Activated CD4-positive, alpha-beta T cell treated with anti-CD3 and anti-CD28 coated beads, Interleukin-2, amount 10 ng/mL, durations not matched to agents 7 days and 5 days (primary cell): ENCODE measurements at places on chromosomes 1 and 21. TPM values are rescaled to one million over a fixed set of nuclear protein-coding genes. Genes with fewer than 3 reads are reported as not detected.

DNA sequence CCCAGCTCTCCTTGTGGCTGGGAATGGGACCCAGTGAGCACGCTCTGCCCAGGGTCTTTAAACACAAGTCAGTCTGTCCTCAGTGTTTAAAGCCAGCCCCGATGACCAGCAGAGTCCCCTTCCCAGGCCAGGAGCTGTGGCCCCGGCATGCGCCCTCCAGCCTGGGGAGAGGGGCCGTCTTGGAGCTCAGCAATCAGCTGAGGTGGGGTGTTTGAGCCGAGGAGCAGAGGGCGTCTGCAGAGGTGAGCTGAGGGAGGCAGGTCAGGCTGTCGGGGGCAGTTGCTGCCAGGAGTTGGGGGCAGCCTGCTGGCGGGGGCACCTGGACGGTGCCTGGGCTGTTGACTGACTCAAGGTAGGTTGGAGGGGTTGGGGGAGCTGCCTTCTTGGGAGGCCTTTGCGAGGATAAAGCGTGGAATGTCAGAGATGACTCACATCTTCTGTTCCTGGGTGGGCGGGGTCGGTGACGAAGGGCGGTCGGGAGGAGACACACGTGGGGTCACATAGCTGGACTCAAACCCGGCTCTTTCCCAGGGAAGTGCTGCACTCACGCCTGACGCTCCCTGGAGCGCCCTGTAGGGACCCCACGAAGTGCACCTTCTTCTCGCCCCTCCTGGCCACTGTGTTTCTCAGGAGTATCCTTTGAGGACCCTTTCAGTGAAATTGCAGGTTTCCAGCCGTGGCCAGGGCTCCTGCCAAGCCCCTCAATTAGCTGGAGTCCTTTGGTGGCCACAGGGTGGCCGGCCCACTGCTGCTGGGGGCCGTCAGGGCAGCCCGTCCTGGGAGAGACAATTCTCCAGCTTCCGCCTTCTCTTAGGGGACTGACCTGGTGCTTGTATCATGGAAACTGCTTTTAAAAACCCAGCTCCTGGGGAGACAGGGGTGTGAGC is 86.2 kb downstream of the SIK1 start:
- H3K36me3 ChIP-seq = peaks cover 6% of the 10 kb centered on the region
- no peak for DNase-seq
- peaks cover 8% of the 10 kb centered on the region for H3K4me1 ChIP-seq

DNA sequence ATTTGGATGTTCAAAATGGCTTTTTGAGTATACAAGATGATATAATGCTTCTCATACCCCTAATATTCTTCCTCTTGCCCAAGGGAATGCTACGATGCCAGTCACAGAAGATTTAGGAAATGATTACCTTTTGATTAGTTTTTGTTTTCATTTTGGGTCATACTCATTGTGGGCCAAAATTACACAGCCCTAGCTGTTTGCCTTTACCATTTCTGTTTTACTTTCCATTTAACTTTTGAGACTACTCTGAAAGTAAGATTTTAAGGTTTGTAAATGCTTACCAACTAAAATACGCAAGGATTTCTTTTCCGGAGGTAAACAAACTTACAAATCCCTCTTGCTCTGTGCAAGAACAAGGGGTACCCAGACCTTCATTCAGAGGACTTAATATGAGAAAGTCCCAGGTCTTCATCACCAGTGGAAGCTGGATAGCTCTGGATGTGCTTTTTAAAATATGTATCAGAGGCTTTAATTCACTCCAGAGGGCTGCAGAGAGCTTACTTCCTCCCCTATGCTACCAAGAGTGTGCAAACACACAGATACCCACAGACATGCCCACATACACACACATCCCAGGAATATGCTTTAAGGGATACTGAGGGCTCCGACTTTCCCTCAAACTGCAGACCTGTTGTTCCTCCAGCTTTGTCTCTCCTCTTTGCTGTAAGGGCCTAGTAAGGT is 631.4 kb downstream of the SMYD3 start:
- no peaks in the 10 kb centered on the region for H3K36me3 ChIP-seq
- DNase-seq = no peak
- H3K4me3 ChIP-seq = no peak overlapping the region
- H3K4me1 ChIP-seq = no peaks in the 10 kb centered on the region
- H3K27ac ChIP-seq = no peak overlapping the region
- no peaks in the 10 kb centered on the region for H3K27me3 ChIP-seq

DNA sequence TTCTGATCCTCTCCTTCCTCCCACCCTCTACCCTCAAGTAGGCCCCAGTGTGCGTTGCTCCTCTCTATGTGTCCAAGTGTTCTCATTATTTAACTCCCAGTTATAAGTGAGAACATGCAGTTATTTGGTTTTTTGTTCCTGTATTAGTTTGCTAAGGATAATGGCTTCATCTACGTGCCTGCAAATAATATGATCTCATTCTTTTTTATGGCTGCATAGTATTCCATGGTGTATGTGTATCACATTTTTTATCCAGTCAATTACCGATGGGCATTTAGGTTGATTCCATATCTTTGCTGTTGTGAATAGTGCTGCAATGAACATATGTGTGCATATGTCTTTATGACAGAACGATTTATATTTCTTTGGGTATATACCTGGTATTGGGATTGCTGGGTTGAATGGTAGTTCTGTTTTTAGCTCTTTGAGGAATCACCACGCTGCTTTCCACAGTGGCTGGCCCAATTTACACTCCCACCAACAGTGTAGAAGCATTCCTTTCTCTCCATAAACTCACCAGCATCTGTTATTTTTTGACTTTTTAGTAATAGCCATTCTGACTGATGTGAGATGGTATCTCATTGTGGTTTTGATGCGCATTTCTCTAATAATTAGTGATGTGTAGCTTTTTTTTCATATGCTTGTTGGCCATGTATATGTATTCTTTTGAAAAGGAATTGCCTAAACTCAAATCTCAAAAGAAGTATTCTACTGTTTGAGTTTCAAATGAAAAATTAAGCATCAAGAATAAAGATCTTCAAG is 116.9 kb downstream of the ETS2 start:
- no peak for DNase-seq
- H3K27ac ChIP-seq = no peak overlapping the region
- no peak overlapping the region for H3K4me3 ChIP-seq
- H3K27me3 ChIP-seq = peaks cover 15% of the 10 kb centered on the region
- H3K36me3 ChIP-seq = no peaks in the 10 kb centered on the region

- no peak overlapping the region for H3K27ac ChIP-seq
- no peaks in the 10 kb centered on the region for H3K36me3 ChIP-seq
- no peak overlapping the region for H3K4me3 ChIP-seq
- no peak for DNase-seq
Observed at GRCh38 chr1:79667848-79668696, 661.5 kb upstream of the ADGRL4 start.

GRCh38 chr1:47338249-47339077 is 4.9 kb downstream of the CMPK1 start:
- peaks cover 8% of the 10 kb centered on the region for H3K36me3 ChIP-seq
- peaks cover 25% of the 10 kb centered on the region for H3K4me1 ChIP-seq
- no peak overlapping the region for H3K4me3 ChIP-seq
- H3K27me3 ChIP-seq = no peaks in the 10 kb centered on the region
- H3K27ac ChIP-seq = no peak overlapping the region
- no peak for DNase-seq

DNA sequence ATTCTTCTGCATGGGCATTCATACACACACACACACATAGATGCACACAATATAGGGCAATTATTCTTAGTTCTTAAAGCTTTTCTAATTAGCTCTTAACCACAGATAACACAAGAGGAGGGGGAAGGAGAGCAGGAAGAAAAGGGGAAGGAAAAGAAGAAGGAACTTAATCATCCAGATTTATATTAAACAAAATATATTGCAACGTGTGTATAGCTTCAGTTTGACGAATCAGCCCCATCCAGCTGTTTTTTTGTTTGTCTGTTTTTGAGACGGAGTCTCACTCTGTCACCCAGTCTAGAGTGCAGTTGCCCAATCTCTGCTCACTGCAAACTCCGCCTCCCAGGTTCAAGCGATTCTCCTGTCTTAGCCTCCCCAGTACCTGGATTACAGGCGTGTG is 21.7 kb upstream of the ANKRD13C start:
- DNase-seq = no peak
- H3K36me3 ChIP-seq = no peaks in the 10 kb centered on the region
- no peak overlapping the region for H3K27ac ChIP-seq
- no peak overlapping the region for H3K4me3 ChIP-seq

DNA sequence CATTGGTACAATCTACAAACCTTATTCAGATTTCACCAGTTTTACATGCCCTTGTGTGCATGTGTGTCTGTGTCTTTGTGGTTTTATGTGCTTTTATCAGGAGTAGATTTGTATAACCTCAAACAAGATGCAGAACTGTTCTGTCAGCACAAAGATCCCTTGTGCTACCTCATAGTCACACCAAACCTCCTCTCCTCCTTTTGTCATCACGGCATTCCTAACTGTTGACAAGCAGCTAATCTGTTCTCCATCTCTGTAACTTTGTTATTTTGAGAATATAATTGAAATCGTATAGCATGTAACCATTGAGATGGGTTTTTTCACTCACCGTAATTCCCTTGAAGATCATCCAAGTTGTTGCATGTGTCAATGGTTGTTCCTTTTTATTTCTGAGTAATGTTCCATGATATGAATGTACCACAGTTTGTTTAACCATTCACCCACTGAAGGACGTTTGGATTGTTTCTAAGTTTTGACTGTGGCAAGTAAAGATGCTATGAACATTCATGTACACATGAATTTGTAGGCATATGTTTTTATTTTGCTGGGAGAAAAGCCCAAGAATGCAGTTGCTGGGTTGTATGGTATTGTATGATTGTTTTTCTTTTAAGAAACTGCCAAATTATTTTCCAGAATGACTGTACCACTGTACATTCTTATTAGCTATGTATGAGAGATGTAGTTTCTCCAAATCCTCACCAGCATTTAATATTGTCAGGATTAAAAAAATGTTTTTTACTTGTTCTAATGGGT is 78.1 kb upstream of the B3GALT2 start:
- no peak for DNase-seq
- no peak overlapping the region for H3K27ac ChIP-seq
- H3K36me3 ChIP-seq = peaks cover 31% of the 10 kb centered on the region
- H3K27me3 ChIP-seq = no peaks in the 10 kb centered on the region

DNA sequence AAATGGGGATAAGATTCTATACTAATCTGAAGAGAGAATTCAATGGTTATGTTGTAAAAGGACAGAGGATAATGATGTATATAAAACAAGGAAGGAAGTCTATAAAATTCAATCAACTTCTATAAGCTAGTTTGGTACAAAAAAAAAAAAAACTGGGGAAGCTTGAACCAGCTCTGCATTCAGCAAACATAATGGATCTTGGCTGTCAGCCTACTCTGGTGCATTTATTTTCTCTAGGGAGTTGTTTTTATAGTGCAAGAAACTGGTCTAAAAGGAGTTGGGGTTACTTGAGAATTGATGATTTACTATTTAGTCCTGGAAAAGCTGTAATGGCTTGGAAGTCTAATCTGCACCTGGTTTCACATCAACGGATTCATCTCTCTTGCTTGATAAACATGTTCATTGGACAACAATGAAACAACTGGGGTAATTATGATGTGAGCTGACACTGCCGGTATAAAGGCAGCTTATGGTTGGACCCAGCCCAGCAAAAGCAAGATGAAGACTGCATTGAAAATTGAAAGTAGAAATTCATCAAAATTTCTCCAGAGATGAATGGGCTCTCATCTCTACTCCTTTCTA is 199.4 kb upstream of the NRIP1 start:
- DNase-seq = no peak
- no peaks in the 10 kb centered on the region for H3K36me3 ChIP-seq
- no peaks in the 10 kb centered on the region for H3K4me1 ChIP-seq
- no peak overlapping the region for H3K4me3 ChIP-seq

DNA sequence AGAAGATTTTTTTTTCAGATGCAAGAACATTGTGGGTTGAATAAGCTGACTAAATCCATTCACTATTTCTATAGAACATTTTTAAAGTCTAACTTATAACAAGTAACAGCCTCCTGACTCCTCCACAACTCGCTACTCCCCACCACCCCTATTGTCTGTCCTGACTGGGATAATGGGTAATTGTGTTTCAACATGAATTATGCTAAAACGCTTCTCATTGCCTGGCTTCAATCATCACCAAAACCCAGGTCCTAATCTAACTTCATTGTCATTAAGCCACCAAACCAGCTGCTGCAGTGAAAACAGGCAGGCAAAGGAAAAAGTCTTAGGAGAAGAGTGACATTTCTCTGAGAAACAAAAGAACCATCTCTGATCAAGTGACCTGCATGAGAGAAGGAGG is 30.0 kb downstream of the TNR start:
- no peaks in the 10 kb centered on the region for H3K36me3 ChIP-seq
- H3K4me1 ChIP-seq = no peaks in the 10 kb centered on the region
- no peak for DNase-seq
- no peak overlapping the region for H3K27ac ChIP-seq
- H3K27me3 ChIP-seq = peaks cover 2% of the 10 kb centered on the region

GRCh38 chr1:228453022-228453560 is 34.1 kb upstream of the RNF187 start:
- no peak for DNase-seq
- H3K4me3 ChIP-seq = no peak overlapping the region
- H3K4me1 ChIP-seq = peaks cover 30% of the 10 kb centered on the region
- H3K27ac ChIP-seq = peak overlapping the region; percentile 4
- peaks cover 7% of the 10 kb centered on the region for H3K36me3 ChIP-seq

DNA sequence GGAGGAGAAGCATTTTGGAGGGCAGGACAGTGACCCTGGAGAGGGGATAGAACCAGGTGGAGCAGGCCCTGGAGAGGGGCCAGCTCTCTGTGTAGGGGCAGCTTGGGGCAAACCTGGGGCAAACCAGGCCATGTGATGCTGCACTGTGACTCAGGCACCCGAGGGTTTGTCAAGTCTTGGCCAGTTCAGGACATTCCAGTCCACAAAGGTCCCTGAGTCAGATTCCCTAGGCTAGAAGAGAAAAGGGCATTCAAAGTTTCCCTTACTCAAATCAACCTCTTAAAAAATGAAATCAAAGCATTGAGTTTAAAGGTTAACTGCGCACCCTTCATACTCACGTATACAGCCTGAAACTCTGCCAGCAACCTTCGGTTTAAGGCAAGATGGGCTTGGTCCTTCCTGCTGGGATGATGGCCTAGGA is 25.2 kb upstream of the PLA2G2C start:
- no peak overlapping the region for H3K27ac ChIP-seq
- peaks cover 4% of the 10 kb centered on the region for H3K4me1 ChIP-seq
- no peak overlapping the region for H3K4me3 ChIP-seq
- H3K27me3 ChIP-seq = peaks cover 40% of the 10 kb centered on the region
- no peak for DNase-seq

GRCh38 chr1:77832901-77833300 is 53.5 kb downstream of the MIGA1 start:
- no peaks in the 10 kb centered on the region for H3K27me3 ChIP-seq
- DNase-seq = no peak
- H3K4me1 ChIP-seq = peaks cover 3% of the 10 kb centered on the region
- H3K27ac ChIP-seq = no peak overlapping the region
- peaks cover 15% of the 10 kb centered on the region for H3K36me3 ChIP-seq
- no peak overlapping the region for H3K4me3 ChIP-seq

VCAM1 gene
- not detected for total RNA-seq
